Smooth muscle cell of the coronary artery (primary cell): ENCODE measurements at places on chromosomes 11 and 22. TPM values are rescaled to one million over a fixed set of nuclear protein-coding genes. Genes with fewer than 3 reads are reported as not detected.

The MMP12 gene
- under 0.01 and 9.1 TPM in 2 replicates for total RNA-seq

The IPO7 gene
- total RNA-seq, result 74.2 and 103 TPM in 2 replicates

The UBASH3B gene
- 8.2 and 28.3 TPM in 2 replicates for total RNA-seq

The SEC14L2 gene
- total RNA-seq, result 3.9 and 33.7 TPM in 2 replicates

The DAGLA gene
- 0.98 and 1.6 TPM in 2 replicates for total RNA-seq

The PITPNM1 gene
- 26.0 and 28.7 TPM in 2 replicates for total RNA-seq
